NCI-H82 (cell line): ENCODE measurements at places on chromosomes 3 and 15.

- DNase-seq = no peak
Measured at GRCh38 chr15:57870667-57871066, 164.2 kb downstream of the POLR2M start.

DNA sequence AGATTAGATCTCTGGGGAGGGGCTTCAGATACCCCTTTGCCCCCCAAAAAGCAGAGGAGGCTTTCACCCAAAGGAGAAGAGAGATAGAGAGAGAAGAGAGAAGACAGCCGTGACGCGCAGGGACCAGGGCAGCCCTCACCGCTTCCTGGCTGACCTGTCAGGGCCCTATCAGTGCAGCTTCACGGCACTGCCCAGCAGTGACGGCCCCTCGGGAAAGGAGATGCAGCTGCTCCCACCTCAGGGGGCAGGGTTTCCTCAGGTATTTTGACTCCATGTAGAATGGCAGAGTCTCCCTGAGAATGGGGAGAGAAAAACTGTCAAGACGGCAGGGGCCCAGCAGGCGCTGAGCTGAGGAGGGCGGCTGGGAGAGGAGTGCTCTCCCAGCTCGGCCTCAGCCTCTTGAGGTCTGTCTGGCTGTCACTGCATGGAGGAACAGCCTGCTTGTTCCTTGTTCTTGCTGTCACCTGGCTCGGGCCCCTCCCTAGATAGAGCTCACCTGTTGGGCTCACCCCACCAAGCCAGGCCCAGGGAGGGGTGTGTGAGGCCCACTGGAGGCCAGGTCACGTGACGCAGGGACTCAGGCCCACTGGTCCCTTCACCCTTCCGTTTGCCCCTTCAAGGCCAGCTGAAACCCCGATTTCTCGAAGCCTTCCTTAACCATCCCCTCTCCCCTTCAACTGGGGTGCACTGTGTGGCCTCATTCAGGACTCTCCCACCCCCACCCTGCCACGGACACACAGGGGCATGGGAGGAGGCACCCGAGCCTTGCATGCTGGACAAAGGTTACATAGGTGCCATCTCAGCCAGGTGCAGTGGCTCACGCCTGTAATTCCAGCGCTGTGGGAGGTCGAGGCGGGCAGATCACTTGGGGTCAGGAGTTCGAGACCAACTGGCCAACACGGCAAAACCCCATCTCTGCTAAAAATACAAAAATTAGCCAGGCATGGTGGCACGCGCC, 28.2 kb downstream of the LOXL1 start:
- DNase-seq = no peak

- no peak for DNase-seq
Measured at GRCh38 chr3:69087030-69087791, 2.5 kb downstream of the ARL6IP5 start.

DNA sequence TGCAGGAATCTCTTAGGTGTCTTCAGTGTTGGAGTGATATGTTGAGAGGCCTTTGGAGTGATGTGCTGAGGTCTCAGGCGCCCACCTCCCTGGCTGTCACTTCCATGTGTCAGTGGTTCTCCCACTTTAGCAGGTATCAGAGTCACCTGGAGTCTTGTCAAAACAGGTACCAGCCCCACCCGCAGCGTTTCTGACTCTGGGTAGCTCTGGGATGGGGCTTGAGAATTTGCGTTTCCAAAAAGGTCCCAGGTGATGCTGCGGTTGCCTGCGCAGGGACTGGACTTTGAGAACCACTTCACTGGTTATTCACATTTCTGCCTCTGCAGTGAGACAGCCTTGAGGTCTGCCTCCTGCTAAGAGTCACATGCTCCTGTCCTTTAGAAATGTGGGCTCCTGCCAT, 15.5 kb downstream of the UMPS start:
- no peak for DNase-seq

DNA sequence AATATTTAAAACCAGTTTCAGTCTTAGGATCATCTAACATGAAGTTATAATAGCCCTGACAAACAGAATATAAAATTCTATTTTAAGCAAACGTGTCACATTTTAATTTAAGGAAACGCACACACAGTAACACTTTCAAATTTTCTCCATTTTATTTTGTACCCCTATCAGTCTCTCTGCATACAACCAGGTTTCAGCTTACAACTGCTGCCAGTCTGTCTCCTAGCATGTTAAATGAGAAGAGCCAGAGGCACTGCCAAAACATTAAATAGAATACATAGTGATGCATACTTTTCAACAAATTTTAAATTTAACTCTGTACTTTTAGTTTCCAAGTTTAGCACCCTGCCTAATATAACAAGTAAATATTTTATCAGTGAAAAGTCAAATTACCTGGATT, 60.8 kb downstream of the UACA start:
- no peak for DNase-seq

GRCh38 chr3:149547413-149547812, 72.9 kb downstream of the TM4SF4 start:
- no peak for DNase-seq
